ENCODE measurements at places on chromosomes 16 and 17.
A peak's percentile ranks its signal among the peaks of the same experiment; 100 is the strongest.

- no peak for DNase-seq
These were observed 7.8 kb downstream of the CBX1 start for GRCh38 chr17:48093341-48094045.

DNA sequence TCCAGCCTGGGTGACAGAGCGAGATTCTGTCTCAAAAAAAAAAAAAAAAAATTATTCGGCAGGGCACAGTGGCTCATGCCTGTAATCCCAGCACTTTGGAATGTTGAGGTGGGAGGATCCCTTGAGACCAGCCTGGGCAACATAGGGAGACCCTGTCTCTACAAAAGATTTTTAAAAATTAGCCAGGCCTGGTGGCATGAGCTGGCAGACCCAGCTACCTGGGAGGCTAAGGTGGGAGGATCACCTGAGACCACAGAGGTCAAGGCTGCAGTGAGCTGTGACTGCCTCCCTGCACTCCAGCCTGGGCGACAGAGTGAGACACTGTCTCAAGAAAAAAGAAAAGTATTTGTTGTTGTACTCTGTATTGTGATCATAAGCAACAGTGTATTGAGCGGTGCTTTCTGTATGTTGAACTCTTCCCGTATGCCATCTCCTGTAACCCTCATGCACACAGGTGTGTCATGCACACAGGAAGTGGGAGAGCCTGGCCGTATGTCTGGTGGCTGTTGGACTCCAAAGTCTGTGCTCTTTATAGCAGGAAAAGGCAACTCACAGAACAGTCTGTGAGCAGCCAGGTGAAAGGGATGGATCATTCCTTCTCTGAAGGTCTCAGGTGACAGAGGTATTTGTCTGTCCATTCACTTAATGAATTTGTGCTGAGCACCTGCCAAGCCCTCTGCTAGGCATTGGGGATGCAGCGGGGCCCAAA is 17.1 kb downstream of the CDH1 start:
- DNase-seq: no peak

DNA sequence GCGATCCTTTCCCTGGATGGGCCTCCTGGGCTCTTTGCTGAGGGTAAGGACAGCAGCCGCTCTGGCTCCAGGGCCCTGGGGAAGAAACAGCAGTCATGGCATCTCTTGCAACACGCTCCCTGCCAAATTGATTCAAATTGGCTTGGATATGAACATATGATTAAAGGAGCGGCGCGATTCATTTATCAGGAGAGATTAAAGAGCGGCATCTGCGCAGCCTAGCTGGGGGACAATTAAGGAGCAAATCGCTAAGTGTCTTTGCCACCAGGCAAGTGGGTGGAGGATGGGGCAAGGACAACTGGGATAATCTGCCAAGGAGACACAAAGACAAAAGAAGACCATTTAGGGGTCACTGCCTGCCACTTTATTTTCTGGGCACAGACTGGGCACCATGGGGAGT is 27.8 kb downstream of the PIPOX start:
- peak; percentile 71 for DNase-seq

GRCh38 chr16:60414613-60415012 is 1621.6 kb downstream of the CDH8 start:
- no peak for DNase-seq

GRCh38 chr16:83925095-83925905 is 26.4 kb downstream of the MLYCD start:
- no peak for DNase-seq

DNA sequence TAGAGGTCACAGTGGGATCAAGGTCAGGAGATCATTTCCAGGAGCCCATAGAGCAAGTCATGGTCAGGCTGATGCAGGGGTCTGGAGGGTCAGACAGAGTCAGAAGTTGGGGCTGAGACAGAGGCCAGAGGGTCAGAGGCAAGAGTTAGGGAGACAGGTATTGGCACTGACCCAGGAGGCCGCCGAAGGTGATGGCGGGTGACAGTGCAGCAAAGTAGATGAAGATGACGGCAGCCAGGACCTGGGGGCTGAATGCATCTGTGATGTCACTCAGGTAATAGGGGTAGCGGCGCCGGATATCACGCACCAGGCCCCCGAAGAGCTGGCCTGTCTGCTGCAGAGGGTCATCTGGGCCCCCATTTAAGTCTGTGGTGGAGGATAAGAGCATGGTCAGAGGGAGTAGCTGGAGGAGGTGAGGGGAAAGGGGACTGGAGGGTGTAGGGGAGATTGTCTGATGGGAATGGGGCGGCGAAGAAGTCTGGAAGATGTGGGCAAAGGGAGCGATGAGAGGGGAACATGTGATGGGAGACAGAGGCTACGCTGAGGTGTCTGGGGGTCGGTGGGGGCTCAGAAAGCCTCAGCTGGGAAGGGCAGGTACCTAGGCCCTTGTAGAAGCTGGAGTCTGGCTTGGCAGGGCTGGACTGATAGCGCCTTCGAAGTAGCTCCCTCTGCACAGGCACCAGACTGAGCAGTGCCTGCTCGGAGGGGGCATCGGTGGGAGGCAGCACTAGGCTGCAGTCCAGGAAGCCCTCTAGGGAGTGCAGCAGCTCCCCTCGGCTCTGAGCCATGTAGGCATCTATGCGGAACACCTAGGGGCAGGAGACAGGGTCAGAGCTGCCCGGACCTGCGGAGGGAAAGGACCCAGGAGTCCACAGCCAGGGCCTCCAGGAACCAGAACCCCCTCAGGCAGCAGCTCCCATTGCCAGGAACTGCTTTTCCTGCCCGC is 9.8 kb downstream of the SLC4A1 start:
- no peak for DNase-seq

GRCh38 chr17:77410470-77410869 is 269.7 kb downstream of the SEC14L1 start:
- no peak for DNase-seq
